ENCODE measurements at places on chromosomes 13 and 19.

- no peak for DNase-seq
Observed at GRCh38 chr13:62057286-62057685, 641.6 kb upstream of the PCDH20 start.

DNA sequence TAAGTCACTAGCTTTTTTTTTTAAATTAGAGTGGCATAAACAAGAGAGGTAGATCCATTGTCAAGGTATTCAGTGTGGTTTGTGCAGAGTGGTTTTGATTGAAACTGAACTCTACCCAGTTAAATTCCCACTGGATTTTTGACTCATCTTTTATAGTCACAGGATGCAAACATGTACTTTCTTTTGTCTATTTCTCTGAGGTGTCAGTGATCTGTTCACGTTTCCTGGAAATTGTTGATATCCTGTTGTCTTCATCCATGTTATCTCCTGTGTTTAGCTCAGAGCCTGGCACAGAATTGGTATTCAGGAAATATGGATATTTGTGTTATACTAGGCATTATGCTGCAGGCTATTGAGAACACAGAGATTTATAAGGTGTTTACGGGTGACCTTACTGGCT, 119.7 kb downstream of the PCCA start:
- no peak for DNase-seq

DNA sequence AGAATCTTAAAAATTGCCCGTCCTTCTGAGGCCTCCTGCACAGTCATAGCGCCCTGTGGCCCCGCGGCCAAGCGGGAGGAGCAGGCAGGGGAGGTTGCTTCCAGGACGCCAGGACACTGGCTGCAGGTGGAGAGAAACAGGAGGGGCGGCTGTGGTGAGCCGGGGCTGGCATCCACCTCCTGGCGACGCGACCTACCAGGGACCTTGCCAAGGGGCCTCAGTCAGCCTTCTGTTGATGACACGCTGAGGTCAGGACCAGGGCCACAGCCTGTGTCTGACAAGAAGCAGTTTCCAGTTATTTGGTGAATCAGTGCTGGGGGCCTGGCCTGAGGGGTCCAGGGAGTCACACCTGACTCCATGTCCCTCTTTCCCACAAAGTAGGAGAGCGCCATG, 13.3 kb upstream of the MKNK2 start:
- no peak for DNase-seq

GRCh38 chr13:81393721-81394120, 1052.8 kb upstream of the SPRY2 start:
- DNase-seq: no peak

GRCh38 chr19:15379999-15380647, 536 bp upstream of the AKAP8 start:
- no peak for DNase-seq

DNA sequence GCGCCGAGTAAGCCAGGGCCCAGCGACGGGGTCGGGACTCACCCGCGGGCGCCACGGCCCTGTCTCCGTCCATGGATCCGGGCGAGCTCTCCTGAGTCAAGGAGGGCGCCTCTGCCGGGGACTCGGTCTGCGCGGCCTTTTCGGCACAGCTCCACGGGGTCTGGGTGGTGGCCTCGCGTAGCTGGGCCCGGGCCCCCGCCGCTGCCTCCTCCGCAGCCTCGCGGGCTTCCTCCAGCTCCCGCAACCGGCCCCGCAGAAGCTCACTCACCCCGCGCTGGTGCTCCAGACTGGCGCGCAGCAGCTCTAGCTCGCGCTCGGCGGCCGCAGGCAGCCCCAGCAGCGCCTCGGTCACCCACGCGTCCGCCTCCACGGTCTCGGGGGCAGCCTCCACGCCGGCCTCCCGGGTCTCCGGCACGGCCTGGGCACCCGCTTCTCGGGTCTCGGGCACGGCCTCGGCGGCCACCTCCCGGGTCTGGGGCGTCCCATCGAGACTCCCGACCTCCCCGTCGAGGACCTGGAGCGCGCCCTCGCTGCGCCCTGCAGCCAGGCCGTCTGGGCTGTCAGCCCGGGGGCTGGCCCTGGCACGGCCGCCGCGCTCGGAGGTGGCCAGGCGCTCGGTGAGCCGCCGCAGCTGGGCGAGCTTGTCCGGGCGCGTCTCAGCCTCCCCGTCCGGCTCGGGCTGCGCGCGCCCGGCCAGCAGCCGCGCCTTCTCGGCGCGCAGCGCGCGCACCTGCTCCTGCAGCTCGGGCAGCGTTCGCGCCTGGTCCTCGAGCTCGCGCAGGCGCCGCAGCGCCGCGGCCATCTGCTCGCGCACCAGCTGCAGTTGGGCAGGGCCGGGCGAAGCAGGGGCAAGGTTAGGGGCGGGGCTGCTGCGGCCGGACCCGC, 8.4 kb downstream of the KANK3 start:
- peak; percentile 73 for DNase-seq

- DNase-seq: no peak
Observed at GRCh38 chr19:46925548-46925950, 64.8 kb downstream of the ARHGAP35 start.
